Immature natural killer cell (primary cell): ENCODE measurements at places on chromosomes 16 and 17.

DNA sequence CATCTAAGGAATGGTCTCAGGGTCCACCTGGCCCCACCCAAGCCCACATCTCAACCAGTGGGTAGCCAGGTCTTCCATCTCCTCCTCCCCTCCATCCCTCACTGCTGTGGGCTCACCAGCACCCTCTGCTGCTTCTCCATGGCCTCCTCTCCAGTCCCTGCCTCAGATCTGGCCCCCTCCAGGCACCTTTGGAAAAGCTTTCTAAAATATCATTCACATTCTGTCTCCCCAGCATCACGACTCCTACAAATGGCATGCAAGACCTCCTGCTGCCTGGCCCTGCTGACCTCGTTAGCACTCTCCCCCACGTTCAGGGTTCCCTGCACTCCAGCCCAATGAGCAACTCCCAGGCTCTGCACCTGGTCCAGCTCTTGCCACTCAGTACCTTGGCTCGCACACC is 13.7 kb downstream of the GLP2R start:
- no peak for DNase-seq

GRCh38 chr17:14428648-14429029 is 127.8 kb downstream of the HS3ST3B1 start:
- peak; percentile 42 for DNase-seq

GRCh38 chr17:14320734-14321475 is 20.0 kb downstream of the HS3ST3B1 start:
- no peak for DNase-seq

DNA sequence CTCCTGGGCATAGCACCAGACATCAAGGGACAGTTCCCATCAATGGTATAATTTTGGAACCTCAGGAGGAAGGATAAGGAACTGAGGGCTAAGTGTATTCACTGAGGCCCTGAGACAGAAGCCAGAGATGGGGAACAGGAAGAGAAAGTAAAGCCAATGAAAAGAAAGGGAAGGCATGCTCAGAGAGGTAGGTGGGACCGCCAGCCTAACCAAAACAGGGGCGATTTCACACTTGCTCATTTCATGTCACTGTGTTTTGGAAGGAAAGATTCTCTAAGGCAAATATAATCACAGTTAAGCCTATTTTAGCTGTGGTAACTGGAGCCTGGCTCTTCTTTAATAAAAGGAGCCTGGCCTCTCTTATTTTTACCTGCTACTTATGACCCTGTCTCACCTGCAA is 411.1 kb downstream of the CDH13 start:
- no peak for DNase-seq

GRCh38 chr17:8506145-8506544 is 70.5 kb downstream of the NDEL1 start:
- no peak for DNase-seq

- no peak for DNase-seq
Measured at GRCh38 chr17:61524319-61524718, 66.7 kb downstream of the NACA2 start.

DNA sequence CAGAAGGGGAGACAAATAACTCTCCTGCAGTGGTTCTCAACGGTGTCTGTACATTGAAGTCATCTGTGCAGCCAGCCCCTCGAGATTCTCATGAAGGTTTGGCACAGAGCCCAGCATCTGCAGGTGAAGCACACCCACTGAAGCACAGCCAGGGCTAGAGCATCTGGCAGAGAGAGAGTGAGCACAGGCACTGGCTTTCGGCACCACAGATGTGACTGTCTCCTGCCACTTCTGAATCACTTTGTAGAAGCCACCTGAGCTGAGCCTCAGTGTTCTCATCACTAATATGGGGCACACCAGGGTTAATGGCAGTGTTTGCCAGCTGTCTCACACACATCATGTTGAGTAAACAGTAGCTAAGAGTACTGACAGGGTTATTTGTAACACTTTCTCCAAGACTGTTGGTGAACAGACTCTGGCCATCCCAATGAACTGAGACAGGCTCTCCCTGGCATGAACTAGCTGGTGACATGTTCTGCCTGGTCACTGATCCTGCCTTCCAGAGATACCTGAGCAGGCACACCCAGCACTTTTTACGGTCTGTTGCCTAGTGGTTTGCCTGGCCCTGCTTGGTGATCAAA is 10.9 kb downstream of the HSPB9 start:
- DNase-seq = no peak

- no peak for DNase-seq
Measured at GRCh38 chr17:80878876-80879722, 112.5 kb upstream of the CHMP6 start.

DNA sequence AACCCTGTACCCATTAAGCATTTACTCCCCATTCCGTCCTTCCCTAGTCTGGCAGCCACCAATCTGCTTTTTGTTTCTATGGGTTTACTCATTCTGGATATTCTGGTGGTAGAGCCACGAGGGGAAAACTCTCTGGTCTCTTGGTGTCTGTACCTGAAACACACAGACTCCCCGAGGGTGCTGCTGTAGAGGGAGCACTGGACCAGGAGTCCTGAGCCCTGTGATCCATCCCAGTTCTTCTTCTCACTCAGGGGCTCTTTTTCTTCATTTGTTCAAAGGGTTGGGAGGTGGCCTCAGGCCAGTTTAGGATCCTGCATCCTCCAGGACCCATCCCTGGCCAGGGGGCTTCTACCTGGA is 14.1 kb downstream of the HEXIM2 start:
- DNase-seq = no peak

DNA sequence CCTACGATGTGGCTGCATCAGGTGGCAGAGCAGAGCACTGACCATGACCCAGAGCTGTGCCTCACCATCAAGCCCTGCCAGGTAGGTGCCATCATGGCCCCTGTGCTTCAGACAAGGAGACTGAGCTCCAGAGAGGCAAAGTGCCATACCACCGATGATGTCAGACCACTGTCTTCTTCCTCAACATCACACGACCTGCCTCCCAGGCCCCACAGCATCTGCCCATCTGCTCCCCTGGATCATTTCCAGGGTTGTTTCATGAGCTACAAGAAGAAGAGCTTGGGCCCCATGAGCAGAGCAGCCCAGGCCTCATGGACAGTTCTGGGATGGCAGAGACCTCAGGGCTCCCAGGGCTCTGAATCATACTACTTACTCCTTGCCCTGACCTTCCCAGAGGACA is 9.9 kb downstream of the XYLT1 start:
- DNase-seq = no peak

DNA sequence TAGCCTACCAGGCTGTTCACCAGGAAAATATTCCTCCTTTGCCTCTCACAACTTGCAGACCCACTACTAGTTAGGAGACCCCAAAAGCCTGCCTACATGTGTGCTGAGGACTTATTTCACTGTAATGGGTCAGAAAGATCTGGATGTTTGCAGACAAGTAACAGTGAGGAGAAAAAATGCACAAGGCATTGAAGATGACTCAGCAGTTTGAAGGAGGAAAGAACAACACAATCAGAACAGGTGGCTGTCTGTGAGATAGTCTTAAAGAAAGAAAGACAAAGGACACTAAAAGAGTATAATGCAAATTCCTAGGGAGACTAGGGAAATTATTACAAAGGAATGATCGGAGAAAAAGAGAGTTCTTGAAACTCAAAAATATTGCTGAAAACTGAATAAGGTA is 69.0 kb downstream of the ANKFN1 start:
- no peak for DNase-seq

- no peak for DNase-seq
Measured at GRCh38 chr16:29825145-29826044, 5.1 kb downstream of the MVP start.

- DNase-seq = no peak
Measured at GRCh38 chr16:1288813-1289476, 20.5 kb upstream of the UBE2I start.

DNA sequence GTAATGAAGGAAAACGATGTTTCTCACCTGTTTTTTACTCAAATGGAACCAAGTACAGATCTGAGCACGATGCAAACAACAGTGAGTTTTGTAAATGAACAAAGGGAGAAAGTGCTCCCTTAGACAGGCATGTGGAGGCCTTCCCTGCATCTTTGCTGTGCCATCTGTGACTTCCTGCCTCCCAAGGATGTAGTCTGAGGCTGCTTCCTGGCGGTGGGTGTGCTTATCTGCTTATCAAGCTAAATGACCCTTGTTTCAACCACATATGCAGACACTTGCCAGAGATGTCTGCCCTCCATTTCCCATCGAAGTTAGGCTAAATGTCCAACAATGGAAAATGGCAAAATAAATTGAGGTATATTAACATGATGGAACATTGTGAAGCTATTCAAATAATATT is 34.6 kb downstream of the RGS9 start:
- DNase-seq = no peak

GRCh38 chr16:10813099-10813455 is 5.5 kb downstream of the TVP23A start:
- DNase-seq = no peak

- DNase-seq = no peak
Measured at GRCh38 chr17:35906191-35906925, 24.2 kb downstream of the RDM1 start.

DNA sequence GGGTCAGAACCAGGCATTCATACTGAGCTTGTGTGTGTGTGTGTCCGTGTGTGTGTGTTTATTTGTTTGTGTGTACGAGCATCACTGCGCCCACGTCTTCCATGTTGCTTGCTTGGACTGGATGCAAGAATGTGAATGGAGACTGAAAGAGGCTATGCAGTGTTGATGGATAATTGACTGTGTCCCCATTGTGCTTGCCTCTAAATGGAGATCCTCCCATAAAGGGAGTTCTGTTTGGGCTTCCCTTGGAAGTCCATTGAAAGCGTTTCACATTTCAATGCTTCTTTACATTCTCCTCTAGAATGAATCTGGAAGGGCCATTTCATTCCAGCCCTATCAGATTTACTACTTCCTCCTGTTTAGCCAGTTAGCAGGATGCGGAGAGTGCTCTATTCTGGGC is 124.0 kb downstream of the GP2 start:
- DNase-seq = no peak

- peak; percentile 55 for DNase-seq
Measured at GRCh38 chr16:3058139-3059030, 7.1 kb upstream of the IL32 start.

- no peak for DNase-seq
Measured at GRCh38 chr17:30031214-30031869, 85.3 kb upstream of the NSRP1 start.

DNA sequence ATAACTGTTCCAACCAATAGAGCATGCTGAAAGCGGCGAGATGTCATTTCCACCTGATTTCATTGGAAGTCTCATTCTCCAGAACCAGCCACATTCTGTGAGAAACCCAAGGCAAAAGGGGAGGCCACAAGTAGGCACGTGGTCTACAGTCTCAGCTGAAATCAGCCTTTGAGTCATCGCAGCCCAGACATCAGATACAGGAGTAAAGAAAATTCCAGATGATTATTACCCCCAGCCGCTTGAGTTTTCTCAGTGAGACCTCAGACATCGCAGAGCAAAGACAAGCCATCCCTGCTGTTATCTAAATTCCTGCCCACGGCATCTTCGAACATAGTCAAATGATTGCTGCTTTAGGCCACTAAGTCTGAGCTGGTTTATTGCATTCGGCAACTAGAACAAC is 23.1 kb downstream of the STAT3 start:
- no peak for DNase-seq

DNA sequence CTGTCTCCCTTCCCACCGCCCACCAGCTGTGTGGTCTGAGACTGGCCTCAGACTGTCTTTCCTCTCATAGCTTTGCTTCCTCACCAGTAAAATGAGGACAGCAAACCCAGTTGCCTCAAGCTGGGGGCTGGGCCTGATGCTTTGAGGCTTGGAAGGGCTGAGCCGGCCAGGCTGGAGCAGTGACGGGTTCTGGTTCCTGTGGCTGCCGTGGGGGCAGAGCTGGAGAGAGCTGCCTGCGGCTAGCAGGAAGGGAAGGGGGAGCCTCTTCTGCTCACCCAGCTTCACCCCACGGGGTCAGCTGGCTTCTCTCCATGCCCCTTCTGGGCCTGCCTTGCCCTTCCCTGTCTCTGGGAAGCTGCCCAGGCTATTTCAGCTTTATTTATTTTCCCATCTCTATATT is 23.7 kb downstream of the LASP1 start:
- DNase-seq = peak; percentile 86

- no peak for DNase-seq
Measured at GRCh38 chr17:62178579-62178978, 113.5 kb upstream of the MED13 start.

GRCh38 chr17:8746501-8747236 is 2.0 kb upstream of the CCDC42 start:
- DNase-seq = no peak

GRCh38 chr16:50440531-50440930 is 71.7 kb upstream of the BRD7 start:
- DNase-seq = no peak

DNA sequence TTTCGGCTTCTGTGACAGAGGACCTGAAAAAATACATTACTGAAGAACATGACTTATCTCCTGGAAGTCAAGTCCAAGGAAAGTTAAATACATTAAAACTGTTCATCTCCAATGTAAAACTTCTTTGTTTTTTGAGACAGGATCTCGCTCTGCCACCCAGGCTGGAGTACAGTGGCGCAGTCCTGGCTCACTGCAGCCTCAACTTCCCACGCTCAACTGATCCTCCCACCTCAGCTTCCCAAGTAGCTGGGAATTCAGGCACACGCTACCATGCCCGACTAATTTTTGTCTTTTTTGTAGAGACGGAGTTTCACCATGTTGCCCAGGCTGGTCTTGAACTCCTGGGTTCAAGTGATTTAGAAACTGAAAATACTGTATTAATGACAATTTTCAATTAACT is 9.7 kb upstream of the TERB1 start:
- no peak for DNase-seq

- no peak for DNase-seq
Measured at GRCh38 chr17:77356109-77356689, 215.4 kb downstream of the SEC14L1 start.

- no peak for DNase-seq
Measured at GRCh38 chr17:44310609-44311376, 2.4 kb downstream of the RUNDC3A start.

DNA sequence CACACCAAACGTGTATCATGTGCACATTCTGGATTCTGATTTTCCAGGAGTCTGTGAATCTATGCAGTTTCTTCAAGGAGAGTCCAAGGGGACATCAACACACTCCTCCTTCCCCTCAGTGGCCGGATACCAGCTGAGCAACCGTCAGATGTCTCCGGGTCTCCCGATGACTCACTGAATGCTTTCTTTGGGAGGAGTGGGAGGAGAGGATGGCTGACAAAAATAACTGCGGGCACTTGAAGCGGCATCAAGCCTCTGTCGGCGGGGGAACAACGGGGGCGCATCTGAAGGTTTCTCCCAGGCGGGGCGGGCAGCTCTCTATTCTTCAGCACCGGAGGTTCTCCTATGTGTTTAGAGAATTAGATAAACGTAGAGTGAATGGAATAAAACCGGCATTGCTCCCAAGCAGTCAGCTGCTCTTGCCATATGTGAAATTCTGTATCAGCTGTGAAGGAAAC is 24.6 kb upstream of the LRRC75A start:
- no peak for DNase-seq

- no peak for DNase-seq
Measured at GRCh38 chr17:63433746-63434591, 12.1 kb downstream of the CYB561 start.

DNA sequence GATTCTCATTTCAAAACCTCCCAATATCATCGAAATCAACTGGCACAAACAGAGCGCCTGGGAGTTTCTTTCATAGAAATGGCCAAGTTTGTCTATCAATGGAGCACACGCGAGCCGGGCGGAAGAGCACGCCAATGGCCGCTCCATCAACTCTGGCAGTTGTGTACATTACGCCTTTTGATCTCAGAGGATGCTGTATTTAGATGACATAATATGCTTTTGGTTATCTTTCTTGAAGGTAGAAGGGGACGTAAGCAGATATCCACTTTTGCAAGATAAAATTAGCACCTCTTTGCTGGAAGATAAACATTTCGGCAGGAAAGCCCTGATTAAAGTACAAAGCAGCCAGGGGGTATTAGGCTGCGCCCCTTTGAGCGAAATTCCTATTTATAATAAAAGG is 287.4 kb downstream of the IRF8 start:
- DNase-seq = no peak
